ENCODE measurements at places on chromosomes 11 and 22.
A peak's percentile ranks its signal among the peaks of the same experiment; 100 is the strongest.

GRCh38 chr11:57150454-57150917, 31.3 kb upstream of the LRRC55 start:
- DNase-seq = peak; percentile 56

DNA sequence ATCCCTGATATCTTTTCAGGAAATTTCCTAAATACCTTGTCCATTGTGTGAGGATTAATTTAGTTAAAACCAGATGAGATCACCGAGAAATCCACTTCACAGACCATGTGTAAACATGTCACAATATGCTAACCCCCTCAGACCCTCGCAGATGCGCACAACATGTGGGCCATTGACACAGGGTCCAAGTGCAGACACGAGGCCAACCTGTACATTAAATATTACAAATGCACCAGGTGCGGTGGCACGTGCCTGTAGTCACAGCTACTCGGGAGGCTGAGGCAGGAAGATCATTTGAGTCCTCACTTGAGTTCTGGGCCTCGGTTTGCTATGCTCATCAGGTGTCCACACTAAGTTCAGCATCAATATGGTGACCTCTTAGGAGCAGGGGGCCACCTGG, 9.9 kb upstream of the TMPRSS4 start:
- no peak for DNase-seq

DNA sequence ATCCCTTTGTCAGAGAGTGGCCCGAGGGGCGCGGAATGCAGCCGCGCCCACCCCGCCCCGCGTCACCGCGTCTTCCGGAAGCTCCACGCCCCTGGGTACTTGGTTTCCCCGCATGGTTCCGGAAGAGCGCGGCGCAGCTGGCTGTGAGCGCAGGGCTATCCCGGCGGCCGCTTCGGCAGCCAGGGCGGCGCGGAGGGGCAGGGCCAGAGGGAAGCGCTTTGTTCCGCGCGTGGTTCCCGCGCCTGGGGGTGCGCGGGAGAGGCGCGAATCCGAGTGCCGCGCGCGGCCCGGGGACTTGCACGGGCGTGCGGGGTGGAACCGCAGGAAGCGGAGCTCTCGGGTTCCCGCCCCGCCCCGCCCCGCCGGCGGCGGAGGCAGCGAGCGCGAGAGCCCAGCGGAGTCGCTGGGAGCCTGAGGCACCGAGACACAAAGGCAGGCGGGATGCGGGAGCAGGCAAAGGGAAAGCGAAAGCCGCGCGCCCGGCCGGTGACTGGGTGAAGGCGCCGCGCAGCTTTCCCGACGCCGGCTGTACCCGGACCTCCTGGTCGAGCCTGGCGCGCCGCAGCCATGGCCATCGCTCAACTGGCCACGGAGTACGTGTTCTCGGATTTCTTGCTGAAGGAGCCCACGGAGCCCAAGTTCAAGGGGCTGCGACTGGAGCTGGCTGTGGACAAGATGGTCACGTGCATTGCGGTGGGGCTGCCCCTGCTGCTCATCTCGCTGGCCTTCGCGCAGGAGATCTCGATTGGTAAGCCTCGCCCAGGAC, at the start of gene PANX1:
PANX1 (plus strand) TSS at position 96 of the 766 bp plus-strand sequence; CDS start at position 568, 472 bp downstream.
- DNase-seq = peak; percentile 86

GRCh38 chr11:117808784-117809183, 11.8 kb upstream of the DSCAML1 start:
- no peak for DNase-seq

DNA sequence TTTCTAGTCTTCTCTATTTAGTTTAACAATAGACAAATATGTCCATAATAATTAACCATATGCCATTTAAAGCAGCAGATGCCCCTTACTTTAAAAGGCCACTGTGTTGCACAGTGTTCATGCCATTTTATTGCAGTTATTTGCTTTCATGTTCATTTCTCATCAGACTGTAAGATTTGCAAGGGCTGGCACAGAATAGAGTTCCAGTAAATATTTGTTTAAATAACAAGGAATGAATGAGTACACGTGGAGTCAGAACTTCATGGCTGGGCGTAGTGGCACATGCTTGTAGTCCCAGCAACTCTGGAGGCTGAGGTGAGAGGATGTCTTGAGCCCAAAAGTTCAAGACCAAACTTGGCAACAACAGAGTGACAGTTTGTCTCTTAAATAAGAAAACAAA, 1228.6 kb downstream of the LRRC4C start:
- DNase-seq = no peak

DNA sequence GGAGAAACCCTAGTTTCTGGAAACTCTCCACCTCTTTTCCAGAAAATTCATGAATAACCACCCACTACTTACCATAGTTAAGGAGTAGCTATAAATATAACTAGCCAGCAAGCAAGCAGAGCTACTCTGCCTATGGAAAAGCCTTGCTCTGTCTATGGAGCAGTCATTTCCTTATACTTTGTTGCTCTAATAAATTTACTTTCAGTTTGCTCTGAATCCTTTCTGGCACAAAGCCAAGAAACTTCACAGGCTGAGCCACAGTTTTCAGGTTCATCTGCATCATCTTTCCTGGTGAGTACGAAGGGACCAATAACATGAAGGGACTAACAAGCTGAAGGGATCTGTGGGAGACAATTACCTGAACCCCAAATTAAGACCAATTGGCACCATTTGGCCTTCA, 4.6 kb downstream of the OR4C45 start:
- DNase-seq = no peak

GRCh38 chr11:110425751-110426545, 3.8 kb upstream of the FDX1 start:
- DNase-seq = peak; percentile 62

- no peak for DNase-seq
These were observed 45.2 kb upstream of the EHF start for GRCh38 chr11:34575671-34576070.

GRCh38 chr11:72497731-72498130, 63.4 kb upstream of the CLPB start:
- no peak for DNase-seq

- DNase-seq = no peak
These were observed 277.5 kb downstream of the CTTN start for GRCh38 chr11:70675697-70676374.

DNA sequence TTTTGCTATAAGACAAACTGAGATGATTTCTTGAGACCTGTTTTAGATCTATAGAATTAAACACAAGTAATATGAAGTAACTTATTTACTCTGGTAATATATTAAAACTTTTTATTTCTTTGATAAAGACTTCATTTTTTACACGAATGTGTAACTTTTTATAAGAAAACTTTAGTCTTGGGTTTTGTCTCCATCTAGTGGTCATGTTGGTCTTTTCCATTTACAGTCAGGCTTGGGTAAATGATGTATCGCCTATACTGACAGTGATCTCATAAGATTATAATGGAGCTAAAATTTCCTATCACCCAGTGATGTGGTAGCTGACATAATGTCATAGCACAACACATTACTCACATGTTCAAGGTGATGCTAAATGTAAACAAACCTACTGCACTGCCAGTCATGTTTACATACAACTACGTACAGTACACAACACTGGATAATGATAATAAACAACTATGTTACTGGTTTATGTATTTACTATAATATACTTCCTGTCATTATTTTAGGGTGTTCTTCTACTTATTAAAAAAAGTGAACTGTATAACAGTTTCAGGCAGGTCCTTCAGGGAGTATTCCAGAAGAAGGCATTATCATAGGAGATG, 7.5 kb upstream of the C11orf97 start:
- DNase-seq = peak; percentile 66

Measured in fibroblast of villous mesenchyme (primary cell).